ENCODE measurements at places on chromosomes 1 and 21.
A peak's percentile ranks its signal among the peaks of the same experiment; 100 is the strongest.

GRCh38 chr1:45612941-45613579 is 10.8 kb downstream of the CCDC17 start:
- DNase-seq: no peak

- DNase-seq: no peak
These were observed 81.0 kb downstream of the CNIH3 start for GRCh38 chr1:224696891-224697765.

DNA sequence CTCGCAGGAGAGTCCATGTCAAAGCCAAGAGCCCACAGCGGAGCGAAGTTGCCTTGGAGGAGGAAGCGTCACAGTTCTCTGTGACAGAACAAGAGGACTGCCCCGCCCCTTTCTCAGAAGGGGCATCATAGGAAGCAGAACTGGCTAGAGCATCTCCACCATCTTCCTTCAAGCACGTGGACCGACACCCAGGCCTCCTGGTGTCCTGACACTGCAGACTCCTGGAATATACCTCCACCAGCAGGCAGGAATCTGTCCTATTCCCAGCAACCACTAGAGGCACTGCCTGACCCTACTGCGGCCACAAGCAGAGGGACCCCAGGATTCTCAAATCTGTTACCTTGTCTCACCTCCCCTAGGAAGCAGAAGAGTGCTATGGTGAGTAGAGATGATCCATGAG is 37.8 kb downstream of the GPA33 start:
- DNase-seq: no peak

DNA sequence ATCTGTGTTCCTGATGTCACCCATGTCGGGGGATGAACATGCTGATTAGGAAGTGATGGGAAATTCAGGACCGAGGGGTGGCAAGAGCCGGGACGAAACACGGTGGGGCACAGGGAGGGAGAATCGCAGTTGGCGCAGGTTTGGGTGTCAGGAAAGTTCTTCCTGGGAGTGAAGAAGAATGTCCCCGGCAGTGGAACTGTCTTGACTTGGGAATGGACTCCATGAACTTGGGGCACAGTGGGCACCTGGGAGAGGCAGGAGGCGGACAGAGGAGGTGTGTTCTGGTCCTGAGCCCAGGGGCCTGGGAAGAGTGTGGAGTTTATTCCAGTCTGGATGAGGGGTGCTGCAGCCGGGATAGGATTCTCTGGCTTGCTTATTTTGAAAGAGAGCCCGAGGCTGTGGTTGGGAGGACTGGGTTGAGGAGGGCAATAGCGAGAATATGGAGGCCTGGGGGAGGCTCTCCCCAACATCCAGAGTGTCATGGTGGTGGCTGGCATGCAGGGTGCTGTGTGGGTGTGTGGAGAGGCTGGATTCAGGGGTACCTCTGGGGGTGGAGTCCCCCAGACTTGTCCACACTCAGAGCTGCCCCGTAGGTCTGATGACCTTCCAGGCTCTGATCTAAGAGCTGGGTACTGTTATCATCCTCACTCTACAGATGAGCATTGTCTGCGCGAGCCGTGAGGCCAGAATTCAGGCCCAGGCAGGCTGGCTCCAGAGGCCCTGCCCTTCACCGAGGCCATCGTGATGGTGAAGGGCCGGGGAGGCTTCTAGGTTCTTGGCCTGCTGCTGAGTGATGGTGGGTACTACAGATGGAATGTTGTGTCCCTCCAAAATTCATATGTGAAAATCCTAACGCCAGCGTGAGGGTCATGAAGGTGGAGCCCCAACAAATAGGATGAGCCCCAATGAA is 274.5 kb upstream of the C1orf174 start:
- no peak for DNase-seq

DNA sequence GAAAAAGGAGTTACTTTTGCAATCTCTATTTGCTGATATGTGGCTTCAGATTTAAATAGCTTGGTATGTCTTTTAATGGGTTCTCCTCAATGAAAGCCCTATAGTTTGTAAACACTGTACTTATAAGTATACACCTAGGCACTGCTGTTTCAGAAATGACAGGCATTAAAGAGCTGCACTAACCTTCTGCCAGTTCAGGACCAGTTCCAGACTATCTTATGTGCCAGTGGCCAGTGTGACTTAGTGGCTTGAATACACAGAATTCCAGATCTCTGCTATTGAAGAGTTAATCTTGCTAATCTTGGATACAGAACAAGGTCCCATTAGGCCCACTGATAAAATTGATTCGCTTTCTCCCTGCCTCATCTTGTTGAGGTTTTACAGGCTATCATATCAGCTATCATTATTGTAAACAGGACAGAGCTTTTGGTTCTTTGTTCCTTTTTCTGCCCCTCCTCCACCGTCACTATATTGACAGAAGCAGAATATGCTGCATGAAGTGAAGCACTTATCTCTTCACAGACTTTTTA is 337.5 kb downstream of the LRRIQ3 start:
- DNase-seq: no peak

DNA sequence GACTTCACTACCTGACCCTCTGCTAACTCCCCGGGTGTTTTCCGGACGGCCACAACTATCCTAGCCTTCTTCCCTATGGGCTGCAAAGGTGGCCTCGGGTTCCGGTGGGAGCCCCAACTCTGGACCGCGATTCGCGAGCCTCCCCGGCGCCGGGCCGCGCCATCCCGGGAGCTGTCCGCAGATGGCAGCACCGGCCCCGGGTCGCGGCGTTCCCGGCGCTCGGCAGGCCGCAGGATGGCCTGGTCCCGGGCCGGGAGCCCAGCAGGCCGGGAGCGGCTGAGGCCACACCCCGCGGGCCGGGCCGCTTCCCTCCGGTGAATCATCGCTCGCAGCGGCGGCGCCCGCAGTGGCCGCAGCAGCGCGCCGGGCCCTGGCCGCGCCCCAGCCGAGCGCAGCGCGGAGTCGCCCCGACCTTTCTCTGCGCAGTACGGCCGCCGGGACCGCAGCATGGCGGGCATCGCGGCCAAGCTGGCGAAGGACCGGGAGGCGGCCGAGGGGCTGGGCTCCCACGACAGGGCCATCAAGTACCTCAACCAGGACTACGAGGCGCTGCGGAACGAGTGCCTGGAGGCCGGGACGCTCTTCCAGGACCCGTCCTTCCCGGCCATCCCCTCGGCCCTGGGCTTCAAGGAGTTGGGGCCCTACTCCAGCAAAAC is at the start of gene CAPN2:
Gene CAPN2, plus strand, starts transcription at position 346 of the 656 bp plus-strand sequence. Its CDS starts 102 bp downstream, at position 448.
- DNase-seq: peak; percentile 75

DNA sequence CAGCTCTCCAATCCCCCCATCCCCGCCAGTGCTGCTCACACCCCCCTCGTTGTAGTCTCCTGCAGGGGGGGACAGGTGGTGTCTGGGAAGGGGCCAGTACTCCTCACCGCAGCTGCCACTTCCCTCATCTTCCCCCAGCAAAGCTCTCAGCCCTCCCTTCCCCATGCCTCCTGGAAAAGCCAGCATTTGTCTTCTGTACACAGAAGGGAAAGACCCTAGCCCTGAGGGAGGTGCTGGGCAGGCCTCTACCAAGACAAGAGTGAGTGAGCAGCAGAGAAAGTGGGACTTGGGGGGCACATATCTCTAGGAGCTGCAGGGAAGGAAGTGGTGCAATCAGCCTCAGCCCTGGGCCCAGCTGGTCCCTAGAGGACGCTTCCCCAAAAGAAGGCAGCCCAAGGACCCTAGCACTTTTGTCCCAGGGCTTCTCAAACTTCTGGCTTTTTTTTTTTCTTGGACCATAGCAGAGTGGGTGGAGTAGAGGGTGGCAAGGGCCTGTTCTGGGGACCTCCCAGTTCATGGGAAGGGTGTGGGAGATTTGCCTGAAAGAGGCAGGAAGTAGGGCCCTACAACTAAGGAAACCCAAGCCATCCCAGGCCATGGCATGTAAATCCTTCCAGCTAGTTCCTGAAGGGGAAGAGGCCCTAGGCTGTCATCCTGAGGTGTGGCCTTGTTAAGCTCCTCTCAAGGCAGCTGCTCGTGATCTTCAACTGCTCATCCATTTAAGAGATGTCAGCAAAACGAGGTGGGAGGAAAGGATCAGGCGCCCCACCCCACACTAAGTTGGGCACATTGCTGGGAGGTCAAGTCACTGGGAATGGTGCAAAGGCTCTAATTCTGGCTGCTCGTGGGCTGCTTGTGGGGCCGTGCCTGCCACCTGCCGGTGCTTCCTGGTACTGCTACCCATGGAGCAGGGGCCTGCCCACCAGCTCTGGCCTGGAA is 12.6 kb downstream of the ZC3H12A start:
- peak; percentile 74 for DNase-seq

- DNase-seq: no peak
These were observed 44.0 kb upstream of the GJB5 start for GRCh38 chr1:34710812-34711211.

DNA sequence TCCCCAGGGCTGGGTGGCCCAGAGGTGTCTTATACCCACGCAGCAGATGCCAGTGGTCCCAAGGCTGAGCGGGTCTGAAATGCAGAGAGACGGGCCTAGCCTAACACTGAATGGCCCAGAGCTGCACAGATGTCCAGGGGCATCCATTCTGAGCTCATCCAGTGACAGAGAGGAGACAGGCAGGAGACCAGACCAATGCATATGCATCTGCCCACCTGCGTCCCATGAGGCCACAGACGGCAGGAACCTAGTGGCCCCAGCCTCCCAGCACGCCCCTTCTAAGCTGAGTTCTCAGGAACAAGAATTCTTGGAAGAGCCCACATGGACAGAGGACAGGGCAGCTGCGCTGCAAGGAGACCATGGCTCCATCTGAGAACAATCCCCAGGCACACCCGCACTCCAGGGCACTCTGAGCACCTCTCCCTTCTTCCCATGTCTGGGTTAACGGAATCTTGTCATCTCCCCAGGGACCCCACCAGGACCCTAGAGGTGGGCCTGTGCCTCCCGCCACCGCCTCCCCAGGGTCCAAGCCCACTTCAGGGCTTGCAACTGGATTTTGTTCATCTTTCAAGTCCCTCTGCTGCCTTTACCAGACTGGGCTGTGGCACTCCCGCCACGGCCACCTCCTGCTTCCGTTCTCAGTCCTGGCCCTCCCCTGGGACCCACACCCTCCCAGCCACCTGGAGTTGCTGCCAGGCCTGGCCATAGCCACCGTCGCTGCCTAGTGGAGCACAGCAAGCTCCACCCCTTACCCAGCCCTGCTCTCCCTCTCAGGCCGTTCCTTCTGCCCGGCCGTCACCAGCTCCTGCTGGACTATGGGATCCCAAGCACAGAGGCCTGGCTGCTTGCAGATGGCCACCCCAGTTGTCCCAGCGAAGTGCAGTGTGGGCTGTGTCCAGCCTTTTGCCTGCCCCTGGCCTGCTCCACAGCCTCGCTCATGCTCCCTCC is 3.3 kb downstream of the WNT3A start:
- no peak for DNase-seq

DNA sequence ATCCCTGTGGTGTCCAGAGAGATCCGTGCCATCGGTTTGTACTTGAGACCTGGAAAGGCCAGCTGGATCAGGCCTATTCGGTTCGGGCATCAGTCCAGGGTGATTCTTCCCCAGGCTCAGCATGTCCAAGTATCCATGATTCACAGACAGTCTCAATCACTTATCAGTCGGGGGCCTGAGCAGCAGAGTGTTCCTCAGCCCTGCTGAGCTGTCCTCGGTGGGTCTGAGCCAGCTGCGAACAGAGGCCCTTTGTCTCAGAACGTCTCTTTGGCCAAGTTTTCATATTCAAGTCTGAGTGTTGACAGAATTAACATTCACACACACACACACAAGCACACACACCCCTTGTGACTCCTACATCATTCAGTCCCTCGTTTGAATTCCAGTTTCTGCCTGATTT is 33.4 kb upstream of the OSBPL9 start:
- DNase-seq: no peak

DNA sequence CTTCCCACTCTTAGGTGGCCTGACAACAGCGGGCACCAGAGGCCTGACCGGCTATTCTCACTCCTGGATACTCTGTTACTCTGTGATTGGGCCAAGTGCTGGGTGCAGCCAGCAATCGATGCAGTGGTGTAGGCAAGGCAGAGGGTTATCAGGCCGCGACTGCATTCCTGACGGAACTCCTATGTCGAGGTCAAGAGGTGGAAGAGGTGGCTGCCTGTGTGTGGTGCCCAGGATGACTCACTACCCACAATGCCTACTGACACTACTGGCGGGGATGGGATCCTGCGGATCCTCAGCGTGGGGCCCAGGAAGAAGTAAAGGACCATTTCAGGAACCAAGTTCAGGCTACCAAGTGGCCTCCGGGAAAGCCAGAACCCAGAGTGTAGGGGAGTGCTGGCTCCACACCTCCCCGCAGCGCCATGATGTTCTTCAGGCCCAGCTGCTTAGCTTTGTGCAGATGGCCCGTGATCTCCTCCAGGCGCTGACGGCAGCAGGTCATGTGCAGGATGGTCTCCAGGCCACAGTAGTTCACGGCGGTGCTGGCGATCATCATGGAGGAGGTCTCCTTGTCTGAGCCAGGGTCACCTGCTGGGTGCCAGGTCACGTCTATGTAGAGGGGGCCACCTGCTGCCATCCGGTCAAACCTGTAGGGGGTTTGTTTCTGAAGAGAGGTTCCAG is 4.9 kb downstream of the MTHFR start:
- DNase-seq: no peak

- no peak for DNase-seq
These were observed 45.1 kb downstream of the LUZP1 start for GRCh38 chr1:23123528-23123927.

GRCh38 chr21:38613686-38614085 is 115.4 kb upstream of the ERG start:
- DNase-seq: no peak

GRCh38 chr1:61143821-61144424 is 61.6 kb downstream of the NFIA start:
- DNase-seq: no peak

GRCh38 chr1:224743608-224744164 is 127.6 kb downstream of the CNIH3 start:
- no peak for DNase-seq

DNA sequence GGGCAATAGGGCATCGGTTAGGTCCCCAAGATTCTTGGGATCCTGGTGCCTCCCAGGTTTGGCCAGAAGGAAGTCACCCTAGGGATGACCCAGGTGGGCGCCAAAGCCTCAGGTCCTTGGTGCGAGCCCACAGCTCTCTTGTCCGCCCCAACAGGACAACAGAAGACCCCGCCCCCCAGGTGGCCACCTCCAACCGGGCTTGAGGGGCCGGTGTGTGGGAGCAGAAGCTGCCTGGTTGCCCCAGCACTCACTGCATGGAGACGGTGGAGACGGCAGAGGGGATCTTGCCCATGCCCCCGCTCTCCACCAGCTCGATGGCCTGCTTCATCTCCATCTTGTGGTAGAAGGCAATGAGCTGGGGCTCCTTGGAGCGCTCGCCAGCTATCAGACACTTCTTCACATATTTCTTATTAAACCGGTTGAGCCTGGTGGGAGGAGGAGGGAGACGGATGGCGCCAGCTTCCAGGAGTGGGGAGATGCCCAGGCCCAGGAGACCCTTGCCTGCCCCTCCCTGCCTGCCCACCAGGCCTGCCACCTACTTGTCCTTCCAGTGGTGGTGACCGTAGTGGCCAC is 52.7 kb downstream of the SLC9A1 start:
- no peak for DNase-seq

- no peak for DNase-seq
These were observed 148.2 kb upstream of the COL6A1 start for GRCh38 chr21:45833414-45833813.
